ENCODE measurements at places on chromosomes 5 and 9.
A peak's percentile ranks its signal among the peaks of the same experiment; 100 is the strongest.

- DNase-seq, result no peak
Measured at GRCh38 chr9:104993291-104993963, 65.5 kb upstream of the ABCA1 start.

DNA sequence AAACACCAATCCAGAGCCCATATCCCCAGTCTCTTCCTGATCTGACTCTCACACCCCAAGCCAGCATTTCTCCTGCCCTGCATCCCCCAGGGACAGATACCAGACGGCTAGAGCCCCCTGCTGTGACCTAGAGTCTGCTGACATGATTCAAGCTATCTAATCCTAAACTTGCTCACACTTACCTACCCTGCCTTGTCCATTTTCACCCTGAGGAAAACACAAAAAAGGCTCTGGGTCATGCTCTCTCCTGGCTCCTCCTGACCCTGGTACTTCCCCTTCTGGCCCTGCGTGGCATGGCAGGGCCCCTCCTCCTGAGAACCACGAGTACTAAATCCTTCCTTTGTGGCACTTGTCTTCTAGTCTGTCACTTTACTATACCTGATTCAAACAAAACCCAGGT, 2.8 kb upstream of the ARRDC1 start:
- DNase-seq, result no peak

DNA sequence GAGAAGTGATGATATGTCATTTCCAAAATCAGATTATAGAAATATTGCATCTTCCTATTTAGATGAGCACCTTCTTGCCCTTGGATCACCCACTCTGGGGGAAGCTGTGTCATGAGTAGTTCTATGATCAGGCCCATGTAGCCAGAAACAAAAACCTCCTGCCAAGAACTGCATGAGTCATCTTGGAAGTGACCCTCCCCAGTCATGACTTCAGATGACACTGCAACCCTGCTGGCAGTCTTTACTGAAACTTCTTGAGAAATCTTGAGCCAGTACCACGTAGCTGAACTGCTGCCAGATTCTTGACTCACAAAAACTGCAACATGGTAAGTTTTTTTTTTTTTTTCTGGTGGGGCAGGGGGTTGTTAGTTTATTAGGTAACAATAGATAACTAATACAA, 439.6 kb upstream of the PTGER4 start:
- no peak for DNase-seq

DNA sequence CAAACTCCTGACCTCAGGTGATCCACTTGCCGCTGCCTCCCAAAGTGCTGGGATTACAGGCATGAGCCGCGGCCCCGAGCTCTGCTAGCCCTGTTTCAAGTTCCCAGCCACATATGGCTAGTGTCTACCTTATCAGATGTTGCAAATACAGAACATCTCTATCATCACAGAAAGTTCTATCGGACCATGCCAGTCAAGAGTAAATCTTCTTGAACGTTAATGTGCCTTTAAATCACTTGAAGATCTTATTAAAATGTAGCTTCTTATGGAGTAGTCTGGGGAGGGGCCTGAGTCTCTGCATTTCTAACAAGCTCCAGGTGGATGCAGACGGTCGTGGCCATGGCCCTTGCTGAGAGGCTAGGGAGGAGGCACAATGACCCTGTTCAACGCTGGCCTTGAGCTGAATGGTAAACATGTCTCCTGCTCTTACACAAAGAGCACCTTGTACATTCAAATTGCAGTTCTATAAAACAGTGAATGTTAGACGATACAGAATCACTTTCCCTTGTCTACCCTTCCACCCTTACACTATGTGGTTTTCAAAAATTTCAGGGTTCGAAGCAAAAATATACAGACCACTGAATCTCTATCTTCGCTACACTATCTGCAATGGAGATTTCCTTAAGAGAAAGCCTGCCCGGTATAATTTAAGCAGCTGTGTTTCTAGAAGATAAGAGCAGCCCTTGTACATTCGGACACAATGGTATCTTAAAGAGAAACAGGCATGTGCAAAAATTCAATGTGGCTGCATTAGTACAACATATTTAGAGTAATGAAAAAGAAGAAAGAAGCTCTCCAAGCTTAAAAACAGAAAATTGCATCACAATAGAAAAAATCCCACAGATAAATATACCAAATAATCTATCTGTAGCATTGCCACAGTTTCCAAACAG, 114.1 kb downstream of the FRMD3 start:
- DNase-seq, result no peak

DNA sequence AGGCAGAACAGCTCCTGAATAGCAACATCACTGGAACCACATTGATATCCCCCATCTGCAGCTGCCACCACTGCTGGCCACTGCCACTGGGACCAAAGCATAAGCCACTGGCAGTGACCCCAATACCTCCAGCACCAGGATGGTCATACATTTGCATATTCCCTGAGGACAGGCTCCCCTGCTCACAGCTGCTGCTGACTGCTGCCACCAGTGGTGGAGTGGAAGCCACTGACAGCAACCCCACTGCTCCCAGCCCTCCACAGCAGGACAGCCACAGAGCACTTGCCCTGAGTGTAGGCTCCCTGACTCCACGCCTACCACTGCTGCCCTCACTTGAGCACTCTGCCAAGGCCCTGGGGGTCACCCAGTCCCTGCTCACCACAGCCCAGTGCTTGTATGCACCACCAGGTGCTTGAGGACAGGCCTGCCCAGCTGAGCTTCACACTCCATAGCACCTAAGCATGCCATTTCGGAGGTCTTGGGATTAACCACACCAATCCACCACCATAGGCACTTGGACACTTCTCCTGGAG, 327.4 kb upstream of the RPS23 start:
- no peak for DNase-seq

DNA sequence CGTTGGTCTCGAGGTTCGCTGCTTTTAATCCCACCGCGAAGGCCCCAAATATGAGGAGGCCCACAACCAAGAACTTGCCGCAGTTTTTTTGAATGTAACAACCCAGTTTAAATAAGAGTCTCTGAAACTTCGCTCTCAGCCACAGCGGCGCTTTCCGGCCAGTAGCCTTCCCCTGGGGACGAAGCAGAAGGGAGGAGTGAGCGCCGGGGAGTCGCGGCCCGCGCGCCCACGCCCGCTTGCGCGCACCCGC, 10.4 kb downstream of the PTCH1 start:
- no peak for DNase-seq

GRCh38 chr9:35385042-35385441, 104.9 kb upstream of the RUSC2 start:
- DNase-seq, result peak; percentile 17

DNA sequence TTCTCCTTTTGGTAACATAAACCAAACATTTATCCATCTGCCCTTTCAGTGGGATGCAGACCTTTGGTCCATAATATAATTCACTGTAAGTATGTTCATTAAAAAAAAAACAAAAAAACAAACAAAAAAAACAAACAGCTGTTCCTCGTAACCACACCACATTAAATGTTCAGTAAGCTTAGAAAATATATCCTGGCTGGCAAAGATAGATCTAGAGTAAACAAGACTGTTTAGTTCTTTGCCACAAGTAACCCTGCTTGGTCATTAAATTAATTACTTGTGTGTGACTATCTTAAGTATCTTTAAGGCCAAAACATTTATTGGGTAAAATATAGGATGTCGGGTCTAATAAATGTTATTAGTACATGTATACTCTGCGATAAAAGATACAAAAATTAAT, 1717.1 kb downstream of the EFNA5 start:
- DNase-seq, result no peak

GRCh38 chr9:71822456-71822855, 54.1 kb upstream of the CEMIP2 start:
- DNase-seq, result no peak

GRCh38 chr9:121556082-121556481, 56.4 kb upstream of the GGTA1 start:
- no peak for DNase-seq

- no peak for DNase-seq
Measured at GRCh38 chr5:149956685-149957084, 3.9 kb upstream of the SLC26A2 start.

GRCh38 chr5:669111-669841, 23.9 kb downstream of the TPPP start:
- DNase-seq, result no peak

DNA sequence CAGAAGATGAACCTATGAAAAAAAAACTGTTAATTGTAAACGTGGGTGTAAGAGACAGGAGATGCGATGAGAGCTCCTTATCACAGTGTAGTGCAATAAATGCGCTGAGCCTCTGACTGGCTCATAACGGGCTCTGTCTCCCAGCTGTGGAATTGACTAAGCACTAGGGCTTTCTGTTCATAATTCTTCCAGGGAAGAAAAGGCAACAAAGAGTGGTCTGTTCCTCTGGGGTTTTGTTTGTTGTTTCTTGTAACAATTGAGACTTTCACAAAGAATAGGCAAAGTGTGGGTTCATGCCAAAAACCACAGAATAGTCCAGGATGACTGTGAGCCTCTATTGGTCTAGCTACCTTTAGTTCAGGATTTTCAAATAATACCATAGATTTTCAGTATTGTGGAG, 39.4 kb downstream of the UBE2QL1 start:
- DNase-seq, result no peak

- no peak for DNase-seq
Measured at GRCh38 chr5:167143716-167144115, 1147.7 kb upstream of the WWC1 start.

DNA sequence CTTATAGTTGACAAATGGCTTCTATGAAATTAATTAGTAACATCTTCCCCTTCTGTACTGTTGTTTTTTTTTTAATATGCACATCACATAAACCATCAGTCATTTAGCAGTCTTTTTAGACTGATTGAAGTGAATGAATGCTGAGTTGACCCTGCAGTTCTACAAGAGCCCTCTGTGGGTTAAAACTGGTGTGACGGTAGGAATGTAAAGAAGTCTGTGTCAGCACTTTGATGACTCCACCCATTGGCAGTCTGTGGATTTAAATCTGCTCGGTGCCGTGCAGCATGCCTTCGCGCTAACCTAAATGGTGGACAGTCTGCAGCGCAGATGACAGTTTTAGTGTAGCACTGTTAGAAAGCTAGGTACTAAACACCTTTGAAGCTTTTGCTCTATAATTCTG, 3.1 kb downstream of the GTF3C4 start:
- DNase-seq, result peak; percentile 41

DNA sequence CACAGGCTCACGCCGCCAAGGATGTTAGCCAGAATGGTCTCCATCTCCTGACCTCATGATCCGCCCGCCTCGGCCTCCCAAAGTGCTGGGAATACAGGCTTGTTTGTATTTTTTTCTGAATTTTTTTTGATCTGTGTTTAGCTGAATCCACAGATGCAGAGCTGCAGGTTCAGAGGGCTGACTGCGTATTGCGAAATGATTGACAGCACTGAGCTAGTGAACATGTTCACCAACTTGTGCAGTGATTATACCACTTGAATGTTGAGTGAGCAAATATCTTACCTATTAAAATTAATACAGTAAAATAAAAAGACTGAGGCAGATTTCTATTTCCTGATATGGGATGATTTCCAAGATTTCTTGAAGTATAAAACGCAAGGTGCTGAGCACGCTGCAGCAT, 123.1 kb upstream of the PHYKPL start:
- DNase-seq, result no peak

GRCh38 chr5:21919414-21920022, 933.6 kb downstream of the CDH12 start:
- peak; percentile 9 for DNase-seq

DNA sequence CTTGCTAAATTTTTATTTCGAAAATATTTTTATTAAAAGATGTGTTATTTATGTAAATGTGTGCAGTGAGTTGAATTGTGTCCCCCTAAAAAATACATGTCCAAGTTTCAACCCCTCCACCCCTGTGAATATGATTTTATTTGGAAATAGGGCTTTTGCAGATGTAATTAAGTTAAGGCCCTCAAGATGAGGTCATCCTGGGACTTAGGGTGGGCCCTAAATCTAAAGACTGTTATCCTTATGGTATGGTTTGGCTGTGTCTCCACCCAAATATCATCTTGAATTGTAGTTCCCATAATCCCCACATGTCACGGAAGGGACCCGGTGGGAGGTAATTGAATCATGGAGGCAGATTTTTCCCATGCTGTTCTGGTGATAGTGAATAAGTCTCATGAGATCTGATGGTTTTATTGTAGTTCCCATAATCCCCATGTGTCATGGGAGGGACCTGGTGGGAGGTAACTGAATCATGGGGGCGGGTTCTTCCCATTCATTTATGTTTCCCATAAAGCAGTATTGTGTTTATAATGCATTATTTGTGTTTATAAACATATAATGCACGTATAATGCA, 1.5 kb upstream of the TMED7 start:
- no peak for DNase-seq
